Left lobe of liver (tissue), 2 donors: ENCODE measurements at places on chromosomes 3 and 15. TPM values are rescaled to one million over a fixed set of nuclear protein-coding genes. Genes with fewer than 3 reads are reported as not detected.

The GRK7 gene
- total RNA-seq = not detected

The SOX2 gene
- total RNA-seq = 0.23 TPM

The ADGRG7 gene
- 17.0 TPM for total RNA-seq

The CYP8B1 gene
- total RNA-seq = 425 TPM

The HMCES gene
- total RNA-seq = 19.1 TPM

The GPR62 gene
- total RNA-seq = not detected

The SLC28A1 gene
- 64.6 TPM for total RNA-seq

The SKOR1 gene
- 0.13 TPM for total RNA-seq

The RAB6B gene
- 0.35 TPM for total RNA-seq

- no peak for DNase-seq
Measured at GRCh38 chr15:41018534-41018933, 65.3 kb downstream of the CHAC1 start.

DNA sequence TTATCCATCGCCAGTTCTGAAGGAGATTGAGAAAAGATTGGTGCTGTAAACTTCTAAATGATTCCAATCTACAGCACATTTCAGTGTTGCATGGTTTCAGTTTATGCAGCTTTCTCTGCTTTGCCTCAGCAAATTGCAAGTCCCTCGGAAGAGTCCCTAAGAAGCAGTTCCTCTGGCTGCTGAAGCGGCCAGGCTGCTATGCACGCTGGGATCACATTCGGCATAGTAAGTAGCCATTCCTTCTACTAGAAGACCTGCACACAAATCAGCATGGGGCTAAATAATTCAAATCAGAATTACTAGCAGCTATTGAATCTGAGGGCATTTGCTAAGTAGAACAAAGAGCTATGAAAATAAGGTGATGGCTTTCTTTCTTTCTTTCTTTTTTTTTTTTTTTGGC is 769.5 kb downstream of the AGBL1 start:
- DNase-seq = no peak

DNA sequence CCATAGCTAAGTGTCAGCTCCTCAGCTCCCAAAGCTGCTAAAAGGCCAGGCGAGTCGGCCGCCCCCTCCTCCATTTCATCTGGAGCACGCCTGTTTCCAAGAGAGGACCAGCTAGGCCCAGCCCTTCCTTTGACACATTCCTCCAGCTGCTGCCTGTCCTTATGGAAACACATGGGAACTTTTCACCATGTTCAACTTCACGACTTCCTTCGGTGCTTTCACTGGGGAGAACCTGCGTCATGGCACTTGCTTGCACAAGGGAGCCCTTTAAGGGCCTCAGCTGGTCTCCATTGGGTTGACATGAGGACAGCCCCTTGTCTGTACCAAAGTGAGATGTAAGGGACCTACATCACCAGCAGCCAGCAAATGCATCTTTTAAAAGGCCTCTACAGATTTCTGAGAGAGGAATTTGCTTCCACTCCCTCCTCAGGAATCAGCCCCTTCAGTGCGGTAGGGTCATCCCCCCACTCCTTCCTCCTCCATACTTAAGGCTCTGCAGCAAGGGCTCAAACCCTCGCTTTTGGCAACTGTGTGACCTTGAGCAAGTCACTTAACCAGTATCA is 2.1 kb downstream of the MAGI1 start:
- no peak for DNase-seq

GRCh38 chr3:155179437-155179827 is 99.3 kb downstream of the MME start:
- DNase-seq = no peak

DNA sequence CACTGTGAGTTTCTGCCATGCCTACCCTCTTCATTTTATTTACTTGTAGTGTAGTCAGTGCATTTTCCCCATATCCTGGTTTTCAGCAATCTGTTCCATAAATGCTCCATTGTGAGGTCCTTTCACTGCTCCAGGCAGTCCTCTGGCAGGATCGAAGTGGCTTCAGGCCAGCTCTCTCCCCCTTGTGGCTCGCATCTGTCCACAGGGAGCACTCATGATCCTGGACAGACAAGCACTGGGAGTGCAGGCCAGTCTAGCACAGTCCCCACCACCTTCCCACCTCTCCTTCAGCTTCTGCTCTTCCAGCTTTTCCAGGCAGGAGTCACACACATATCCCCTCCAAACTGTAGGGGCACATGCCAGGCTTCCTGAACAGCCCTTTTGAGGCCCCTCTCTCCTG is 173.6 kb downstream of the PPM1L start:
- no peak for DNase-seq

DNA sequence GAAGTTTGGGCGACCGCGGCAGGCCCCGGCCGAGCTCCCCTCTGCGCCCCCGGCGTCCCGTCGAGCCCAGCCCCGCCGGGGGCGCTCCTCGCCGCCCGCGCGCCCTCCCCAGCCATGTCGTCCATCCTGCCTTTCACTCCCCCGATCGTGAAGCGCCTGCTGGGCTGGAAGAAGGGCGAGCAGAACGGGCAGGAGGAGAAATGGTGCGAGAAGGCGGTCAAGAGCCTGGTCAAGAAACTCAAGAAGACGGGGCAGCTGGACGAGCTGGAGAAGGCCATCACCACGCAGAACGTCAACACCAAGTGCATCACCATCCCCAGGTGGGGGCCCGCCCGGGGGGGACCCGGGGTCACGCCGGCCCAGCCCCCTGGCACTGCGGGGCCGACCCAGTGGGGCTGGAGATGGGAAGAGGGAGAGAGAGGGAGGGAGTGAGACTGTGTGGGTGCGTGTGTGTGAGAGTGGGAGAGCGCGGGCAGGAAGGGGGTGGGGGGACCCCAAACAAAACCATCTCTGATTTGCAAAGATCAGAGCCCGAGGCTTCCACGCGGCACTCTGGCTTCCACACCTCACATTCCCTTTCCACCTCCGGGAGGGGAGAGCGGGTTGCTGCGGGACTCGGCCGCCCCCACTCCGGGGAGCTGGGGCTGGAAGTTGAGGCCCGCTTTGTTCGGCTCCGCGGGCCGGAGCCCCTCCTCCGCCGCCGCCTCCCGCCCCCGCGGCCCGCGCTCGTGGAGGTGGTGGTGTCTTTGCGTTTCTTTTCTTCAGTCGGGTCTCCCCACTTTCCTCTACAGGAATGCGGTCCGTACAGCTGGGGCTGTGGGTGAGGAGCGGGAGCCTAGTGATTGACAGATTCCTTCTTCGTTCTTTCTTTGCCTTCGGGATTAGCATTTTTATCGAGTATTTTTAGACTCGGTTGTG is 898 bp downstream of the SMAD3 start:
- DNase-seq = no peak

DNA sequence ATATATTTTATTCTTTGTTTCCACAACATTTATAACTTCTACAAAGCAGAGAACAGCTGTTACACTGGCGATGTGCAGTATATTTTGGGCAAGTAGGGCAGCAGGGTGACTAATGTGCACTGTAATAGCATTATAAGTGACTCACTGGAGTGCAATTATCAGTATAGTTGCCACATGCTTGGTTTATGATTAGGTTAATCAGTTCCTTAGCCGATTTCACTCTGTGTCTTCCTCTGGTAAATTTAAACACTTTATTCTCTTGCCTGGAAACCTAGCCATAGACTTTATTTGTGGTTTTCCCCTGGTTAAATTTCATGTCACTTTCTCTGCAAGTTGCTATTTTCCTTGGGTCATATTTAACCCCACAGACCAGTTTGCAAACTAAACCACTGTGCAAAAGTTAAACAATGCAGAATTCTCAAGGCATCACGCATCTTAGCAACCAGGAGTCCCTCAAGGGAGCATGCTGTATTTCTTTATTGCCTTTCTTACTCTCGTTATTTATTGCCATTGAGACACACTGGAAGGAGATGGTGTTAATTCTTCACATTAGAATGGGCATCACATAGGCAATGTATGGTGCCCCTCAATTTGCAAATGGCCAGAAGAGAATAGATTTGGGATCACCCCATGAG is 690.2 kb upstream of the DPPA4 start:
- DNase-seq = no peak

DNA sequence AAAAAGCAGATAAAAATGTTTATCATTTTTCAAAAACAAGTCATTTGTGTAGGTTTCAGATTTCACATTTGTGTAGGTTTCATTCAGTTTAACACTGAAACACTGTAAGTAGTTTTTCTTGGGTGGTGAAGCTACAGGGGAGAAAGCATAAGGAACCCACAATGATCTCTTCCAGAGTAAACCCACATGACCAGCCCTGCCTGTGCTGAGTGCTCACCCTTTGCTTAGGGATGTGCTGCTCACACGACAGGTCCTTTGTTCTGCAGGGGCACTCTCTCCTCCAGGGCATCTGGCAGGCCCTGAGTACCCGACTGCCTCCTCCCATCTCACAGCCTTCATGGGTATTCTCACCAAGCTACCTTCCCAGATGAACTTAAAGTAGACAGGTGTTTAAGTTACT is 28.9 kb downstream of the ZXDC start:
- no peak for DNase-seq

DNA sequence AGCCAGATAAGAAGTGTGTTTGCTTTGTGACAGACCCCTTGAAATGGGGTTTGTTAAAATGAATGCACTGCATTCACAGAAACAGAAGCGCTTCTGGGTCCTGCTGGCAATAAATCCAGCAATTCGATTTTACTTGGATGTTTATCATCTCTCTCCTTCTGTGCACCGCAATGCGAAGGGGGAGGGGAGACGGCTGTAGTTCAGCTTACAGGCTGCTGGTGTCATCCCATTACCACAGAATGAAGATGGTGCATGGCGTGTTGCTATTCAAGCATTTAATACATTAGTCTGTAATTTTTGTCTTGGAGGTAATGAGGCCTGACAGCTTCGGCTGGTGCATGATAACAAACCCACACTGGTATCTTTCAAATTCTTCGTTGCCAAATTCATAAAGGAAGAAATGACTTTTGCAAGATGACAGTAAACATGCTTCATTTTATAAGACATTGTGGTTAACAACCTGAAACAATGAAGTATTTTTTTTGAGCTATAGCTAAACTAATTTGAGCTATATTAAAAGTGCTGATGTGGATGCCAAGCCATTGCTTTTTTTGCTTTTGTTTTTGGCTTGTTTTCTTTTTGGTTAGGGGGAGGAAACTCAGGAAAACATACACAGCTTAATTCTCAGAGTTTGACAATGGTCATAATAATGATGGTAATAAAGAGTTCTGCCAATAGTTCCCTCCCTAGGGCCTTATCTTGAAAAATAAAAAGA is 418.3 kb downstream of the OTOL1 start:
- DNase-seq = no peak

DNA sequence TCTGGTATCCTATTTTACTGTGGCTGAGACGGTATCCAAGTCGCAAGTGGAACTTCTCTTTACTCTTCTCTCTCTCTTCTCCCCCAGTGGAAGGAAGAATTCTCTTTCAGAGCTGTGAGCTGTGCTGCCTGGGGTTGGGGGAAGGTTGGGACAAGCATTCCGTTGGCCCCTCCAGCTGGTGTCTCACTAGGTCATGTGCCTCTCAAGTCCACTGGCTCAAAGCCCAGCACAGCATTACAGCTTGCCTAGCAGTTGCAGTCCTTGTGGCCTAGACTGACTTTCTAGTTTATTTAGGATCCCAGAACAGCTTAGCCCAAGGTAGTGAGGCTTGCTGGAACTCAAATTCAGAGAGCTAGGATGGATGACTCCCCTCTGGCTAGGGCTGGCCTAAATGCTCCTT is 76.1 kb upstream of the SPATA16 start:
- DNase-seq = no peak

GRCh38 chr3:176650478-176650877 is 546.8 kb downstream of the TBL1XR1 start:
- DNase-seq = no peak

GRCh38 chr3:185912512-185912911 is 25.3 kb downstream of the TRA2B start:
- no peak for DNase-seq

DNA sequence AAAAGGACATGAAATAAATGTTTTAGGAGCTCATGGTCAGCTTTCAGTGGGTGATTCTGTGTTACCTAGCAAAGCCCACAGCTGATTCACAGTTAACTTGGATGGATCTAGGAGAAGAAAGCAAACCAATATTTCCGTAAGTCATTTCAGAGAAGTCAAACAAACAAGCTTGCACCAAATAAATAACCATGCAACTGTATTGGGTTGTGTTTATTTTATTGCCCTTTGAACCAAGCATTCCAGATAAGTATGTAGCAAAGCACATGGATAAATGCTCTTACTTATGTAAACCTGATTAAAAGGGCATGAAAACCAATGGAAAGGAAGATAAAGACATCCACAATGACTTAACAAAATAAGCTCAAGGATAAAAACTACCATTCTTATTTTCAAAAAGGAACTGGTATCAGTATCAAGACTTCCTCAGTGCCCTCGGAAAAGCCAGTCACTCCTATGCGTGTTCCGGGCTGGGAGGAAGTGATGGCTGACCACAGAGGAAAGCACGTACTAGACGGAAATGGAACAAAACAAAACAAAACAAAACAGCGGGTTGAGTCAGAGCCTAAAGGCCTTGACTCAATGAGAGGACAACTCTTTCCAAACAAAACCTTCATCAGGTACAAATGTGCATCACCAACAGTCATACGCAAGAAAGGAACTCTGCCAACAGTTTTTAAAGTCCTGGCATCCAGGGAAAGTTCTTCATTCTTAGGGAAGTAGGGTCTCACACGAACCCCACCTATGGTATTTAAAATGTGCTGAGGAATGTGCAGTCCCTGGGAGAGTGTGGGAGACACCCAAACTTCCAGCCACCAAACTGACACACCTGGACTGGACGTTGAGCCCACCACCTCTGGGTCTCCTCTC is 103.3 kb downstream of the SNRK start:
- no peak for DNase-seq

- DNase-seq = peak; percentile 78
Measured at GRCh38 chr3:158731938-158732855, at the start of gene RARRES1. Gene RARRES1, minus strand, starts transcription at chr3:158732457. Its CDS starts 42 bp downstream, at chr3:158732415.

GRCh38 chr3:45225465-45226205 is 452 bp downstream of the TMEM158 start:
- peak; percentile 50 for DNase-seq

GRCh38 chr3:122797291-122797690 is 2.4 kb downstream of the SLC49A4 start:
- DNase-seq = no peak

DNA sequence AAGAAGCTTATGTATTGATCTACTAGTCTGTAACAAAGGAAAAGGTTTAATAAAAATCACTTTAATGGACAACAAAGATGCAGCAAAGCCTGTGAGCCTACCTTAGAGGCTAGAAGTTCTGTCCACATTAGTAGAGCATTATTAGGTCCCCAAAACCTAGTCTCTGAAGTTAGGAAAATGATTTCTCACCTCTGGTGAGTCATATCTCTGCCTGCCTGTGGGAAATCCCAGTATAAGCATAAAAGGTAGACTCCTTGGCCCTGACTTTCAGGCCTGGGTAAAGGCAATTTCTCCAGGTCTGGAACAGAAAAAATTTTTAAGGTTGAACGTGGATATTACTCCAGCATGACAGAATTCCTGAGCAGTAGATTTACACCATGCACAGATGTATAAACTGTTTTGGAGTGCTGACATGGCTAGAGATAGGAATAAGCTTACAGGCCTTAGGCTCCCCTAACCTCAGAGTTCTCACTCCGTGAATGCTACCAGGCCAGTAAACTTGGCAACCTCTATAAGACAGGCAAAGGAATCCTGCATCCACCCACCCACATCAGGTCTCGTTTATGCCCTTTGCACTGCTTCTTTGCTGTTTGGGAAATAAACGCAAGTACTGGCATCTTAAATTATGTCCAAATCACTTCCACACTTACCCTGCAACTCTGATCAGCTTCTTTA is 104.1 kb downstream of the SERPINI1 start:
- no peak for DNase-seq

- DNase-seq = no peak
Measured at GRCh38 chr3:119637679-119638477, 22.5 kb downstream of the POPDC2 start.
